Pulmonary artery endothelial cell (primary cell): ENCODE measurements at places on chromosomes 16 and 17. TPM values are rescaled to one million over a fixed set of nuclear protein-coding genes. Genes with fewer than 3 reads are reported as not detected.

Gene GALR2
- total RNA-seq: 0.07 TPM in 1 of 2 replicates, not detected in the other

- DNase-seq: no peak
Measured at GRCh38 chr17:14207791-14208190, 28.9 kb downstream of the CDRT15 start.

DNA sequence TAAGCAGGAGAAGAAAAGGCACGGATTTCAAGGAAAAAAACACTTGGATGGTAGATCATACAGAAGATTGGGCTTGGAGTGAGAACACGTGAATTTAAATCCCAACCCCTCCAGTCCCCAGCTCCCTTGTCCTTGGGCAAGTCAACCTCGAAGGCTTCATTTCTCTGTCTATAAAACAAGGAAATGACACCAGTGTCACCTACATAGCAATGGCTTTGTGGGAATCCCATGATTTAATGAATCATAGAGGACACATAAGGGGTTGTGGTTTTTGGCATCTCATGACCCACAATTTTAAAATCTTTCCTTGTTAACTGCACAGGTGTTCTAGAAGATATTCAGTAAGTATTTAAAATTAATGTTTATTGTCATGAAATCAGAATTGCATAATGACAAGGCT lies 8.2 kb upstream of the CCL2 start:
- DNase-seq: no peak

- no peak for DNase-seq
Measured at GRCh38 chr17:69236946-69237345, 8.3 kb upstream of the ABCA10 start.

DNA sequence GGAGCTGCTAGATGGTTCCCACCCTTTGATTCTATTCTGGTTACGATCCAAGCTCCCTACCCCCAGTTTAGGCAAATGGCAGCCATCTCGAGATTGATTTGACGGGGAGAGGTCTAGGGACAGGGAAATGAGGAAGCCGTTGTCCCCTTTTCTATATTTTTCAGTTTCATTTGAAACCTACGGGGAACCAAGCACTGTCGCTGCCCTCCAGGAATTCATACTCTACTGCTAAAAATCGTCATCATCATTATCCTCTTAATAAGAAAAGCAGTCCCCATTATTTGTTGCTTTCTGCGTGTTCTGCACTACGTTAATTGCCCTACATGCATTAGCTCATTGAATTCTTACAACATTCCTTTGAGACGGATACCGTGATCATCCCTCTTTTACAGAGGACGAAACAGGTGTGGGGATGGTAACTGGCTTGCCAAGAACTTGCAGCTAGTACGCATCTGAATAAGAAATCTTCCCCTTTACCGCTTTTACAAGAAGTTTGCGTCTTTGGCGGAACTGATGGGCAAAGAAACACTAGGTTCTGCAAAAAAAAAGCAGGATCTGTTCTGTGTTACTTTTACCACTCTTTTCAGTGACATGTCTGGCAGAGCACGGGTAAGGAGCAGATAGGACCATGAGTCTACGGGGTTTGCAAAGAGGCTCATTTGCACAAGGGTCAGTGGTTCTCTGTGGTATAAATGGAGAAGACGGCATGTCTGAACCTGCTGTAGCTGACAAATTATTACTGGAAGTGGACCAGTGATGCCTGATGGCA lies 1.1 kb downstream of the CCP110 start:
- no peak for DNase-seq

DNA sequence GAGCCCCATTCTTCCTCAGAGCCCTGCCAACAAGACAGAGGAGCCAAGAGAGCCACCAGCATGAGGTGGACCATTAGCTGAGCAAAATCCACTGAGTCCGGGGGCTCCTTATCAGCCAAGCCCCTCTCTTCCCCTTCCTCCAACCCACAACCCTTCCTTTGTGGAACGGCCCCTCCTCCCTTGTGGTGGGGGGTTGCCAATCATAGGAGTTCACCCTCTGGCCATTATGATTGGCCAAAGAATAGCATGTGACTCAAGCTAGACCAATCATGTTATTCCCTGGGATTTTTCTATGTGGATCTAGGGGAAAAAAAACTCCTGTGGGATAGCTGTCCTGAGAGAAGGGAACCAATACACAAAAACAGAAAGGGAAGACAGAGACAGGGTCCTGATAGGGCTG lies 120.5 kb downstream of the C16orf95 start:
- no peak for DNase-seq
